ENCODE measurements at places on chromosomes 3 and 15.

GRCh38 chr15:58575045-58575786, 143.4 kb downstream of the LIPC start:
- no peak for DNase-seq

GRCh38 chr3:184277366-184277765, 1.5 kb downstream of the ECE2 start:
- no peak for DNase-seq

GRCh38 chr3:184485906-184486305, 75.7 kb upstream of the EPHB3 start:
- no peak for DNase-seq

DNA sequence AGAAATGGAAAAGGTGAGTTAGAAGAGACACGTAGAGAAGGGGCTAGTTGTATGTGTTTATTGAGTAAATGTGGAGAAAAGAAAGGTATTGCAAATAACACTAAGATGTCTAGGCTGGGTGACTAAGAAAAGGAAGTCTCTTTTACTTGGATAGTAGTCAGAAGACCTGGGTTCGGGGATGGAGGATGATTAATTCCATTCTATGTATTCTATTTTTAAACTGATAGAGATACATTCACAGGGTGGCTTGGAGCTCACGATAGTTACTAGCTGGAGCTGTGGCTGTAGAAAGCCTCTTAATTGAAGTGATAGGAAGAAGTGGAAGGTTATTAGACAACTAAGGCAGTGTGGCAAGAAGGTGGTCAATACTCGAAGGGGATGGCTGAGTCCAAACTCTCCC, 65.9 kb upstream of the TNIK start:
- DNase-seq, result no peak

GRCh38 chr3:184066211-184066610, 13.4 kb downstream of the HTR3C start:
- no peak for DNase-seq

DNA sequence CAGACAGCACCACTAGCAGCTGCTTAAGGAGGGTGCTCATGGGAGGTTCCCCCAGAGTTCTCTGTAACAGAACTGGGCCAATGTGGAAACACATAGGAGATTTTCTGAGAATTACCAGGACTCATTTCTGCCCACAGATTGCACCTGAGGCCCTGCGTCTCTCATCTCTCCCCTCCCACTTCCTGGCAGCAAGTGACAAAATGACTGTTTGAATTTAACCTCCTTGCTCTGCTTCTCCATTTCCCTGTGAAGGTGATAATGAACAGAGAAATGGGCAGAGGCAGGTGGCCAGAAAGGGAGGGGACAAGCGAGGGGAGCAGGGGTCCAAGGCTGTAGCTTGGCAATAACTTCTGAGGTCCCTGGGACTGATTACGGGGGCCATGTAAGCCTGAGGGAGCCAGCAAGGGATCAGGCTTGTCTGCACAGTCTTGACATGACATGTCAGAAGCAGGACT, 8.0 kb downstream of the EPHB1 start:
- DNase-seq, result no peak

DNA sequence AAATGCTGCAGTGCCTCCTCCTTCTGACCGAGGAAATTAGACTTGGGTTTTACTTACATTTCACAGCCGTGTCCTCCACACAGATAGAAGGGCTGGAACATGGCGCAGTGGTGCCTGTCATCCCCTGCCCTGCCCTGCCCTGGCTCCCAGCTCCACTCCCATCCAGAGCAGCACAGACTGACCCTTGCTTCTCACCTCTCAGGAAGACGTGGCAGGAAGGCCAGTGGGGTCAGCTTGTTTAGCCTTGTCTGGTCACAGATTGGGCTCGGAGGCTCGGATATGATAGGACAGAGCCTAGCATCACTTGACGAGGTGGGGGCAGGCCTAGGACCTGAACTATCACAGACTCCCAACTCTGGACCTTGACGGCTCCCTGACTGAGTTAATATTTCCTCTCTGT, 88.5 kb downstream of the LINGO1 start:
- peak; percentile 34 for DNase-seq

DNA sequence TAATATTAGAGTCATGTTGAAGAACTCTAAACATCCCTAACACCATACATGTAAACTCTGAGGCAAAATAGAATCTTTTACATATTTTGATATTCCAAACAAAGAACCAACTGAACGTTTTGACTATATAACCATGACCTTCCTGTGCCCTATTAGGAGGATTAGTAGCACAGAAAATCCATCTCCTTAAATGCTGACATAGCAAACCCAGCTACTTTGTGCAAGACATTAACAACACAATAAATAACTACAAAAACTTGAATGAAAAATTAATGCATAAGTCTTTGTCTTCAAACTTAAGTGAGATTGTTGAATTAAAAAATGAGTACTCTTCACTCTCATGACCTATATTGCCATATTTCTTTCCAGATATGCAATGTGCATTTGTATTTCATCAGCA, 450.0 kb upstream of the PDZRN3 start:
- no peak for DNase-seq

GRCh38 chr3:43081796-43082195, 24.1 kb downstream of the POMGNT2 start:
- DNase-seq, result peak; percentile 91

- no peak for DNase-seq
Observed at GRCh38 chr15:69748131-69748530, 295.5 kb downstream of the RPLP1 start.

- DNase-seq, result no peak
Observed at GRCh38 chr3:161310649-161311423, 60.5 kb downstream of the SPTSSB start.

DNA sequence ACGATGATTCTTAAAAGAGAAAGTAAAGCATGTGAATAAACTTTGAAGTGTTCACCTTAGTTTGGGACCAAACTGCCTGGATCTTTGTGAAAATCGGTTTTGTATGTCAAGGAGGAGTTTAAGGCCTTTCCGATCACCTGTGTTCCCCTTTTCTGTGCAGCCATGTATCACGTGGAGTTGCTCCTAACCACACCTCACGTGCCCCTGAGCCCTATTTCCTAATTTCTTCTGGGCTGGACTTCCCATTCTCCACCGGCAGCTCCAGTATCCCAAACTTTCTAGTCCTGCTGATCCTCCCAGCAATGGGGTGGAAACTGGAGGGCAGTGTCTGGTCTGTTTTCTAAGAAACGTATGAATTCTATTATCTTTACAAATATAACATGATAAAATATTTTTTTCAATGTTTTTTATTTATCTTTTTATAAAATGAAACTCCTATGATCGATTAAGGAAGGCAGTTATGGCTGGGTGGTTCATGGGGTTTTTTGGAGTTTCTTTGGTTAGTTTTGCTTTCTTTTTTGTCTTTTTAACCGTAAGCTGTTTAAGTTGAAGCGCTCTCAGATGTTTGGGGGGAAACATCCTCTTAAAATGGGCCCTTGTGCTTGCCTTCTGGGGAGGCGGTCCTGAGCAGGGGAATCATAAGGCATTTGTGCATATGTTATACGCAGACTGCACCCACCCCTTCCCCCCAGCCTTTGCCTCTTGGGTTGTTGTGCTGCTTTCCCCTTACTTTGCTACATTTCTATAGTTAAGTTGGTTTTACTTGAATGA, 43.6 kb upstream of the WWTR1 start:
- DNase-seq, result no peak
